Fibroblast of the aortic adventitia (primary cell): ENCODE measurements at places on chromosomes 6 and 20. TPM values are rescaled to one million over a fixed set of nuclear protein-coding genes. Genes with fewer than 3 reads are reported as not detected.

The DCDC2 gene
- total RNA-seq, result not detected in 2 replicates

The SULF2 gene
- 1.9 and 55.8 TPM in 2 replicates for total RNA-seq

The DEFB132 gene
- total RNA-seq, result not detected in 2 replicates

The TGM3 gene
- total RNA-seq, result 0.08 TPM in 1 of 2 replicates, not detected in the other

The EYA2 gene
- 0.57 and 1.6 TPM in 2 replicates for total RNA-seq

The F13A1 gene
- total RNA-seq, result not detected in 2 replicates

The ZNF391 gene
- total RNA-seq, result 1.4 and 3.0 TPM in 2 replicates

The TBC1D32 gene
- total RNA-seq, result 21.2 and 45.5 TPM in 2 replicates

The ASF1A gene
- total RNA-seq, result 13.7 and 26.1 TPM in 2 replicates

The TRIM31 gene
- total RNA-seq, result not detected in 2 replicates

The MTO1 gene
- 33.5 and 36.9 TPM in 2 replicates for total RNA-seq

The XKR7 gene
- total RNA-seq, result not detected in 2 replicates

The SPEF1 gene
- total RNA-seq, result 0.09 TPM in 1 of 2 replicates, not detected in the other

The KCNK5 gene
- total RNA-seq, result under 0.01 TPM in 1 of 2 replicates, not detected in the other

The FHL5 gene
- not detected in 2 replicates for total RNA-seq

The EDN1 gene
- 2.3 and 7.4 TPM in 2 replicates for total RNA-seq

The IPCEF1 gene
- 0.54 and 1.3 TPM in 2 replicates for total RNA-seq

The NCOA6 gene
- 11.3 and 14.3 TPM in 2 replicates for total RNA-seq

The IRF4 gene
- total RNA-seq, result 2.3 TPM in 1 of 2 replicates, not detected in the other

The KIAA1755 gene
- total RNA-seq, result 4.9 and 10.8 TPM in 2 replicates

The FOXQ1 gene
- total RNA-seq, result 1.3 TPM in 1 of 2 replicates, not detected in the other

The WFDC8 gene
- total RNA-seq, result not detected in 2 replicates

The PLA2G7 gene
- total RNA-seq, result 7.8 TPM in 1 of 2 replicates, not detected in the other

The BMP2 gene
- 10.6 and 12.3 TPM in 2 replicates for total RNA-seq

The GPX6 gene
- total RNA-seq, result not detected in 2 replicates
